ENCODE measurements at places on chromosomes 4 and X.

GRCh38 chr4:8373973-8374545 is 66.5 kb downstream of the ACOX3 start:
- DNase-seq = no peak

DNA sequence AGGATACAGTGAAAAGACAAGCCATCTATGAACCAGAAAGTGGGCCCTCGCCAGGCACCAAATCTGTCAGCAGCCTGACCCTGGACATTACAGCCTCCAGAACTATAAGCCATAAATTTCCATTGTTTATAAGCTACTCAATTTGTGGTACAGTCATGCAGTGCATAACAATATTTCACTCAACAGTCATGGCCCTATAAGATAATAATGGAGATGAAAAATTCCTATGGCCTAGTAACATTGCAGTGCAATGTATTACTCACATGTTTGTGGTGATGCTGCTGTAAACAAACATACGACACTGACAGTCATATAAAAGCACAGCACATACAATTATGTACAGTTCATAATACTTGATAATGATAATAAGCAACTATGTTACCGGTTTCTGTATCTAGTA is 17.1 kb upstream of the TLR1 start:
- no peak for DNase-seq

GRCh38 chrX:49029876-49030275 is 13.3 kb downstream of the TFE3 start:
- no peak for DNase-seq

DNA sequence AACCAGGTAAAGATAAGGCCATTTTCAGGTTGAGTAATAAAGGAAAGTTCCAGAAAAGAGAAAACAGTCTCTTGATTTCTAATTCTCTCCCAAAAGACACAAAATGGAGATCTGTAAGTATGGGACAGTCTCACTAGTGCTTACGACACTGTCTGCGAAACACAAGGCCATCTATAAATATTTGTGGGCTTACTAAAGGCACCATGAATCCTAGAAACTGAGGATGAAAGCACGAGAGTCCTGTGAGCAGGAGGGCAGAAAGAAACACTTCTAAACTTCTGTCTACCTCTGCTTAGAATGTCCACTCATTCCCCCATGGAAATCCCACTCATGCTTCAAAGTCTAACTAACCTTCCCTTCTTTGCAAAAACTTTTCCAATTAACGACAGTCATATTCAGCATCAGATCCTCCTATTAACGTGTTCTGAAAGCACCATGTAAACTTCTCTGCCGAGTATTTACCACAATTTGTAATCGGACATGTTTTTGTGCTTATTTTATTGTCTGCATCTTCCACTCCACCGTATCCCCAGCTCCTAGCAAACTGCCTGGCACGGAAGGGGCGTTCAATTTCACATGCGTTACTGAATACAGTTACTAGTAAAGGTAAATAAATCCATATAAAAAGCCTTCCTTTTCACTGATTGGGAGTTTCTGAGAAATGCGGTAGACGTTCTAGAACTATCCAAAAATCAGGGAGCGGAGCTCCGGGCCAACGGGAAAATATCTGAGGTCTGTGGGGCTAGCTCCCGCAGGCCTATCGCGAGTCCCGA is 665 bp downstream of the PSMD10 start:
- peak; percentile 29 for DNase-seq

DNA sequence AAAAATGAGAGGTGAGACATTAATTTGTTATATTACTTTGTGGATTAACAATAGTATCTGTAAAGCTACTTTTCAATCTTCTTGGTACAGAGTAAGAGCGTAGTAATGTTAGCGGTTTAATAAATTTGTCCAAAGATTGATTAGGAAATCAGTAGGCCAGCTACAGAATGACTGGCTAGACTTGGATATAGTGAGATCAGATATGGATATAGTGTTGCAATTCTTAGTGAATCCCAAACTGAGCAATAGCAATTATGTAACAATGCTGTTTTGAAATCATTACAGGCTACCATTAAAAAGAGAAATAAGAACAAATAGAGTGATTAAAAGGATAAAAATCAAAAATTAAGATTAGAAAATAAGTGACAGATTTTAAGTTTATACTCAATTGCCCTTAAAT is 847 bp upstream of the UGT2A2 start:
- DNase-seq = peak; percentile 0

- DNase-seq = peak; percentile 46
These were observed 13.7 kb downstream of the OCRL start for GRCh38 chrX:129553619-129554288.

- DNase-seq = no peak
These were observed 73.4 kb downstream of the GPC3 start for GRCh38 chrX:133911825-133912495.

DNA sequence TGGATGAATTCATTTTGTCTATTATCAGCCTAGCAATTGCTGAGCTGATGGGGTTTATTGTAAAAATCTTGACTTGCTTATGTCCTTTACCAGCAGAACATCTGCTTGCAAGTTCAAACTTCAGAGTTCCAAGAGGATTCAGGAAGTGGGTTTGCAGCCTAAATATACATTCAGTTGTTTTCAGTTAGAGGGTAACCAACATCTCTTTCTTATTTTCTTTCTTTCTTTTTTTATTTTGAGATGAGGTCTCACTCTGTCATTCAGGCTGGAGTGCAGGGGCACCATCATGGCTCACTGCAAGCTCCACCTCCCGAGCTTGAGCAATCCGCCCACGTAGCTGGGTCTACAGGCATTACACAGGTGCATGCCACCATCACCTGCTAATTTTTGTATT is 31.4 kb upstream of the FHL1 start:
- DNase-seq = no peak

GRCh38 chr4:39042366-39042765 is 10.2 kb upstream of the TMEM156 start:
- peak; percentile 26 for DNase-seq

GRCh38 chr4:140871368-140871767 is 115.2 kb upstream of the TBC1D9 start:
- DNase-seq = no peak

GRCh38 chr4:89493367-89493766 is 185.8 kb upstream of the GPRIN3 start:
- no peak for DNase-seq

DNA sequence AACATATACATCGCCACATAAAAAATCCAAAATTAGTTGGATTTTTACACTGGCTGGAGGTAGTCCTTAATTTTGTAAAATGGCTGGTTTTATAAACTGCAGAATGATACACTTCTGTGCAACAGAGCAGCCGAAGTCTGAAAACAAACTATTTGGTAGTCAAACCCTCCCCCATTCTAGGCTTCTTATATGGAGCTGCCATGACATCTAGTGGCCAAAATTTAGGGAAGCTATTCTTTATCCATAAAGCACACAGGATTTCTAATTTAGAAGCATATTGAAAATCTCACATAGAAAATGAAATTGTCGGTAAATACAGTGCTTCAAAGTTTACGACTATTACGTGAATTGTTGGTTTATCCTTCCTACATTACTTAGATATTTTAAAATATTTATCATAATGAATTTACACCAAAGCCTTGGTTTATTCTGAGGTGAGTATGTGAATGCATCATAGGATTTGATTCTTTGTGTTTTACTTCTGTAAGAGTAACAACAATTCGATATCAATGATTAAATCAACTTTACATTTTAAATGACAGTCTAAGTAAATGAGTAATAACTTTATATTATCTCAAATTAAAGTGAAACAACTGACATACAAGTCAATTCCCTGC is 113.4 kb upstream of the FAM241A start:
- DNase-seq = peak; percentile 62

GRCh38 chr4:143286701-143287571 is 49.7 kb upstream of the GAB1 start:
- DNase-seq = no peak

DNA sequence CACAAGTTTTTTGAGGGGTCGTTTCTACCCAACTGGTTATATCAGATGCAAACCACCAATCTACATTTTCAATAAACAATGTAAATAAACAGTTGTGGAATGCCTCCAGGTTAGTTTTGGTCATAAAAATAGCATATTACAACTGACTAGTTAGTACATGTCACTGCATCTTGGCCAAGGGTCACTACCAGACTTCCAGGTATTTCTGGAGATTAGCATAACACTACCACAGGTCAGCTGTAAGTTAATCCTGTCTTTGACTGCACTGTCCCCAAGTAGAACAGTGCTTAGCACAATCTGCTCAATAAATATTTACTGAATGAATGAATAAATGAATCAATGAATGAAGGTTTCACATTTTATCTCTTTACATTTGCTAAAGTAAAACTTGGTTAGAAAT is 64.4 kb downstream of the TBC1D19 start:
- DNase-seq = no peak

DNA sequence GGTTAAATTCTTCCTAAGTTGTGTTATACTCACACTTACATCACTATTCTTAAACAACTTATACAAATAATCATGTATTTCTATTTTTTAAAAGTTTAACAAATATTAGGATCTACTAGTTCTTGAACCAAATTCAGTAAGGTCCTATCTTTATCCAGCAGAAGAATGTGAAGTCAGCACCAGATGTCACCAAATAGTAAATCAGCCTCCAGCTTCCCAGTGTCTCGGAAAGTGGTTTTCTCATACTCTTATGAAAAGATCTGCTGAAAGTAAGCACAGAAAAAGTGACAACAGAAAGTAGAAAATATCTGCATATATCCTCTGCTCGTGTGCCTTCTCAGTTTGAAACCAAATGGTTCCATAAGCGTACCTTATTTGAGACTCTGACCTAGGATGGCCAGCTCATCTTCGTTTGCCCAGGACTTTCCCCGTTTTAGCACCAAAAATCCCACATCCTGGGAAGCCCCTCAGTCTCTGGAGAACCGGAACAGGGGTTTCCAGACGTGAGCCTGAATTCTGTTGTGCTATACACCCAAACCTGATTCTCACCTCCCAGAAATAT is 98.0 kb upstream of the DCLK2 start:
- no peak for DNase-seq

GRCh38 chrX:39818750-39819149 is 279.0 kb downstream of the BCOR start:
- DNase-seq = no peak

DNA sequence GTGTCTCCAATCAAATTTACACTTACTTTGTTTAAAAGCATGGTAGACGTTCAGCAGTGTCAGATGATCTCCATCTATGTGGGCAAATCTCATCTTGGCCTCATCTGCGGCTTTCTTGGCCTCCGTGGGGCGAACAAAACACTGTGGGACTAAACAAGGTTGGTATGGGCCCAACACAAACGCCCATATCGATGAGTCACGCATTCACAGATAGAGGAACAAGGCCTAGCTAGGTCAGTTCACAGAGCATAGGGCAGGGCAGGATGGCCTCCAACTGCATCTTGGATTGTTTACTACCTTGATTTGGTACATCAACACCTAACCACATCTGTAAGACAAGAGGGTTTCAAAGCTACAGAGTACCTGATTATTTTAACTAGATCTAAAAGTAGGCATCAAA is 47.3 kb downstream of the DHX15 start:
- DNase-seq = peak; percentile 8

DNA sequence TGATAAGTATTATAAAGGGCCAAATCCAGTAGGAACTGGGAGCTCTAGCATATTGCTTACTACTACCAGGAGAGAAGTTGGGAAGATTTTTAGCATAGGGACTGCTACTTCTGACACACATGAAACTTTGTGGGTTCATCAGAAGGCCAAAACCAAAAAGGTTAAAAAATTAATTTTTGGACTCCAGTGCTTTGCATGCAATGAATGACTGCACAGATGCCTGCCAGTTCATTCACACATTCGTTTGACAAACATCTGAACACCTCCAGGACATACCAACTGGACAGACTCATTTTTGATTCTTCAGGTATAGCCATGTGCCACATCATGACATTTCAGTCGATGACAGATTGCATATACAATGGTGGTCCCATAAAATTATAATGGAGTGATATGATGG is 79.8 kb downstream of the MID1IP1 start:
- DNase-seq = no peak

GRCh38 chr4:141759796-141760425 is 123.5 kb downstream of the IL15 start:
- peak; percentile 6 for DNase-seq

GRCh38 chr4:140185412-140186081 is 31.6 kb upstream of the MAML3 start:
- DNase-seq = no peak

DNA sequence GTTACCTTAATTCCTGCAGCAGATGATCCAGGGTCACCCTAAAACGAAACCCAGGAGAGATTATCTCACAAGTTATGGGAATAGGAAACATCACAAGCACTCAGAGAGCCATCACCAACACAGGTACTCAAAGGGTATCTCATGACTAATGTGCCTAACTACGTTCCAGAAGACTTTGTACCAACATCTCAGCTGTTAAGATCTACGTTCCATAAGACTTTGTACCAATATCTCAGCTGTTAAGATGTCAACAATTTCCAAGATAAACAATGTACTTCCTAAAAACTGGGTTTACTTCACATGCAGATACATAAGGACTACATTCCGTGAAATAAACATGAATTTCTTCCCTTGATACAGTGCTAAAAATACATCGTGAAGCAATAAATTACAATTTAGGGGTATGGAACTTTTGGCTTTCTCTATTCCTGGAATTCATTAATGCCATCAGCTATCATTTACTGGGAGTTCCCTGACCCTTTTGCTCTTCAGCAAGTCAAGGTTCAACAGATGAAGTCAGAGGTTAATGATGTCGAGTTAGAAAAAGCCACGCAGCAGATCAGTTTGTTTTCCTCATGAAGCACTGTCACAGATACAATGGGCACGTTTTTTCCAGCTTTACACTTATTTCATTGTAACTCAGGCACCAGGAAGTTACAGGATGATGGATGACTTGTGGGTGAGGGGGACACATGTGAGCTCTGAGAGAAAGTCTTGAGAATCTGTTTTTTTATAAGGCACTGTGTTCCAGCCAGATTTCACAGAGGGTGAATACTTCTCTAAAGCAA is 127.0 kb upstream of the ETNPPL start:
- DNase-seq = no peak

DNA sequence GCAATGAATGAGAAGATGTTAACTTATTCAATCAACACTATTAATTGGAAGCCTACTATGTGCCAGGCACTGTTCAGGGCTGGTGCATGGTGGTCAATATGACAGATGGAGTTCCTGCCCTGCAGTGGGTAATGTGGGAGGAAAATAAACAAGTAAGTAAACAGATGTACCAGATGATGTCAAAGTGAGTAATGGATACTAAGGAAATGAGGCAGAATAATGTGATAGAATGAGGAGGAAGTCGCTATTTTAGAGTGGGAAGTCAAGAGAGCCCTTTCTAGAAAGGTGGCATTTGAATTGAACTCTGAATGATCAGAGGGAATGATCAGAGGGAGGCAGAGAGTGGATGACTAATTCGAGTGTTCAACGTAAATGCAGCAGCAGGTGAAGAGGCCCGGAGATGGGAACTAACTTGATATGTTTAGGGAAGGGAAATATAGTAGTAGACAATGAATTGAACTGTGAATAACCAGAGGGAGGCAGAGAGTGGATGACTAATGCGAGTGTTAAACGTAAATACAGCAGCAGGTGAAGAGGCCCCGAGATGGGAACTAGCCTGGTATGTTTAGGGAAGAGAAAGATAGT is 48.3 kb downstream of the HMGB3 start:
- peak; percentile 68 for DNase-seq

GRCh38 chr4:112509243-112510141 is 6.5 kb downstream of the NEUROG2 start:
- DNase-seq = no peak
